Mesendoderm (in vitro differentiated cells): ENCODE measurements at places on chromosomes 13 and 19.

DNA sequence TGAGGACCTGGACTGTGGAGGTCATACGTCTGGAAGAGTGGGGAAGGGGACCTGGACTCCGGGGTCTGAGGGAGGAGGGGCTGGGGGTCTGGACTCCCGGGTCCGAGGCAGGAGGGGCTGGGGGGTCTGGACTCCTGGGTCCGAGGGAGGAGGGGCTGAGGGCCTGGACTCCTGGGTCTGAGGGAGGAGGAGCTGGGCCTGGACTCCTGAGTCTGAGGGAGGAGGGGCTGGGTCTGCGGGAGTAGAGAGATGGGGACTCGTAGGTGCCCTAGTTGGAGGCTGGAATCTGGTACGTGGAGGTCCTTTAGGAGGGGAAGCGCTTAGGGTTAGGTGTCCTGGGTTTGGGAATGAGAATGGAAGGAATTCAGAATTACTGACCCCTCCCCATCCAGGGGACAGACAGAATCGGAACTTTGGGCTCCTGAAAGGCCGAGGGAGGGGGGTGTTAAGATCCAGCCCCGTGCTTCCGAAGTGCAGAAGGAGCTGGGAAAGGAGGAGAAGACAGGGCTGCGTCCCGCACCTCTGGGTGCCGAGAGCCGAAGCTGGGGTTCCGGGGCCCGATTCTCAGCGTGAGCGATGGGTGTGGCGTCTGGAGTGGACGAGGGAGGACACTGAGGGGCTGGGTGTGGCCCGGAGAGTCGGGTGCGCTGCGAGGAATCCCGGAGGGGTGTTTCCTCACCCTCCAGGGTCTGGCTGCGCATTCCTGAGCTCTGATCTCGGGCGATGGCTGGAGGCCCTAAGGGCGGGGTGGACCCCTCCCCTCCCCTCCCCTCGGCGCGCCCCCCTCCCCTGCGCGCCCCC is 608 bp downstream of the MYADM start:
- H3K4me1 ChIP-seq, result peaks cover 2% of the 10 kb centered on the region
- H3K27me3 ChIP-seq, result no peaks in the 10 kb centered on the region
- peak; percentile 88 for DNase-seq
- peak overlapping the region; percentile 39 for H3K27ac ChIP-seq
- peak overlapping the region; percentile 86 for H3K4me3 ChIP-seq

GRCh38 chr19:49975051-49975450 is 14.1 kb upstream of the SIGLEC11 start:
- H3K4me1 ChIP-seq, result no peaks in the 10 kb centered on the region
- no peak for DNase-seq
- H3K4me3 ChIP-seq, result no peak overlapping the region
- H3K27me3 ChIP-seq, result no peaks in the 10 kb centered on the region
- H3K36me3 ChIP-seq, result no peaks in the 10 kb centered on the region

- H3K27ac ChIP-seq, result no peak overlapping the region
- H3K4me1 ChIP-seq, result no peaks in the 10 kb centered on the region
- no peaks in the 10 kb centered on the region for H3K27me3 ChIP-seq
- no peaks in the 10 kb centered on the region for H3K36me3 ChIP-seq
- no peak overlapping the region for H3K4me3 ChIP-seq
- DNase-seq, result no peak
Measured at GRCh38 chr13:28991764-28992163, 171.6 kb downstream of the MTUS2 start.

- peak; percentile 57 for DNase-seq
- H3K27ac ChIP-seq, result no peak overlapping the region
- no peaks in the 10 kb centered on the region for H3K27me3 ChIP-seq
- no peak overlapping the region for H3K4me3 ChIP-seq
- H3K36me3 ChIP-seq, result peaks cover 7% of the 10 kb centered on the region
Measured at GRCh38 chr19:49786376-49786820, 19.6 kb downstream of the AP2A1 start.

DNA sequence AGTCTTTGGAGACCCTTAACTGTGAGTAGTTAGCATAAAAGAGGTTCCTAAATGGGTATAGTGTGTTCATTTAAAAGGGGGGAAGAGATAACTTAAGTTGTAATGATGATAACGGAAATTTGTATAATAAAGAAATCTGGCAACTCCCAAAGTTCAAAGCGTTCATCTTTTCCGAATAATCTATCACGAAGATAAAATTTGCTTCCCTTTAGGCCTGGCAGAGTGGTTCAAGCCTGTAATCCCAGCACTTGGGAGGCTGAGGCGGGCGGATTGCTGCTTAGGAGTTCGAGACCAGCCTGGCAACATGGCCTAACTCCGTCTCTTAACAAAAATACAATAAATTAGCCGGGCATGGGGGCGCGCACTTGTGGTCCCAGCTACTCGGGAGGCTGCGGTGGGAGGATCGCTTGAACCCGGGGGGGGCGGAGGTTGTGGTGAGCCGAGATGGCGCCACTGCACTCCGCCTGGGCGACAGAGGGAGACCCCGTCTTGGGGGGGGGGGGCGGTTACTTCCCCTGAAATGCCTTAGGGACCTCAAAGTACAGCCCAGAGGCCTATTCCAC is 934 bp downstream of the N4BP2L2 start:
- peak; percentile 40 for DNase-seq
- H3K27ac ChIP-seq, result no peak overlapping the region
- H3K36me3 ChIP-seq, result no peaks in the 10 kb centered on the region
- peak overlapping the region; percentile 69 for H3K4me3 ChIP-seq

- H3K4me3 ChIP-seq, result no peak overlapping the region
- peak; percentile 18 for DNase-seq
- H3K4me1 ChIP-seq, result no peaks in the 10 kb centered on the region
- no peaks in the 10 kb centered on the region for H3K36me3 ChIP-seq
- H3K27ac ChIP-seq, result no peak overlapping the region
Measured at GRCh38 chr13:78334059-78334458, 269.3 kb downstream of the POU4F1 start.

DNA sequence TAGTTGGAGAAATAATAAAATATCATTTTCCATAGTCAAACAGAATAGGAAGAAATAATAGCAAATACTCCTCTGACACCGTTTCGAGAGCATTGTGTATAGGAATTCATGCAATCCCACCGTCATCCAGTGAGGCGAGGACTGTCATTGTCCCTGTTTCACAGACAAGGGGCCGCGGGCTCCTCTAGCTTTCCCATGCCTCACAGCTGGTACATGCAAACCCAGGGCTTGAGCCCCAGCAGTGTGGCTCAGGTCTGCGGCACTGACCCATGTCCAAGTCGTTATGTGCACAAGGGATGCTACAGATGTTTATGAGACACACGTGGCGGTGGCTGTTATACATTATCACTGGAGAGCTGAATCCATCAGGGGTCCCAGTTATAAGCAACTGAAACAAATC is 18.5 kb upstream of the ATP11A start:
- no peak overlapping the region for H3K4me3 ChIP-seq
- no peak overlapping the region for H3K27ac ChIP-seq
- no peak for DNase-seq
- H3K4me1 ChIP-seq, result no peaks in the 10 kb centered on the region

DNA sequence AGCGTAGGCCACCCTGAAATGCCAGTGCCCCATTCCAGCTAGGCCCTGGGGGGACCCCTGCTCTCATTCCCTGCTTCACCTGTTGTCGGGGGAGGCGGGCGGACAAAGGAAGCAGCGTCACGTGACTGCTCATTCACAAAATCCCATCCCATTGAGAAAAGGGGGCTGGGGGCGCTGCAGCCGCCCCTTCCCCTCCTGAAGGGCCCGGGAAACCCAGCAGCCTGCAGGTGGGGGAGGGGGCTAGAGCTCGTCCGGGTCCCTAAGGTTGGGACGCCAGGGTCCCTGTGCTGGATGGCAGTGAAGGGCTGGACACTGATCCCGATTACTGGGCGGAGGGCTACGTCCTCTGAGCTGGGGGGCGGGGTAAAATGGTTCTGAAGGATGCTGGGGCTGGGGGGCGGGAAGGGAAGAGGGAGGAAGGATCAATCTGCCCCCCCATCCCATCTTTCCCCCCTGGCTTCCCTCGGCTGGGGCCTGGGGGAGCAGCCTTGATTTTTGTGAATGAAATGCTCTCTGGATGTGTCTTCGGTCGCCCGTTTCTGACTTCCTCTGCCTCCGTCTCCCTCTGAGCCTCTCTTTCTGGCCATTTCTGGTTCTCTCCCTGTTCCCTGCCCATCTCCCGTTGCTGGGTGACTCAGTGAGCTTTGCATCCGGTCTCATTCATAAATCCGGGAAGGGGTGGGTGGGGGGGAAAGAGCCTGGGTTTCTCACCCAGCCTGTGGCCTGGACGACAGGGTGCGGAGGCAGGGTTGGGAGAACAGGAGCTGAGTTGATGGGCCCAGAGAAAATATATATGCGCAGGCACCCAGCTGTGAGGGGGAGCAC is 816 bp downstream of the SPRED3 start:
- no peaks in the 10 kb centered on the region for H3K27me3 ChIP-seq
- H3K27ac ChIP-seq, result no peak overlapping the region

DNA sequence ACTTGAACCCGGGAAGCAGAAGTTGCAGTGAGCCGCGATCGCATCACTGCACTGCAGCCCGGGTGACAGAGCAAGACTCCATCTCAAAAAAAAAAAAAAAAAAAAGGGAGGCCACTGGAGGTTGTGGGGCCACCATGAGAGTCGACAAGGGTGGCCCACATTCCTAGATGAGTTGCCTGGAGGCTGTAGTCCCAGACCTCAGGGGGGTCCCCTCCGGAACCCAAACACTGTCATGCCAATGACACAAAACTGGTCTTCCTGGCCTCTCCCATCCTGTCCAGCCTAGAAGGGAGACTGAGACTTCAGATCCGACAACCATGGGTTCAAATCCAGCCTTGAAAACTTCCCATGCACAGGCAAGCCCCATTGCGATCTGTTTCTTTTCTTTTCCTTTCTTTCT is 14.7 kb downstream of the SPC24 start:
- no peak overlapping the region for H3K27ac ChIP-seq
- H3K4me1 ChIP-seq, result peaks cover 10% of the 10 kb centered on the region
- peaks cover 5% of the 10 kb centered on the region for H3K36me3 ChIP-seq

- no peaks in the 10 kb centered on the region for H3K36me3 ChIP-seq
- peaks cover 4% of the 10 kb centered on the region for H3K4me1 ChIP-seq
- H3K4me3 ChIP-seq, result peak within 1 kb of the TSS; percentile 12
- H3K27me3 ChIP-seq, result no peaks in the 10 kb centered on the region
Measured at GRCh38 chr19:48325265-48325910, at the start of gene EMP3. TSS of gene EMP3 (plus strand) at chr19:48325552. CDS start at chr19:48326845, 1,293 bp downstream.

DNA sequence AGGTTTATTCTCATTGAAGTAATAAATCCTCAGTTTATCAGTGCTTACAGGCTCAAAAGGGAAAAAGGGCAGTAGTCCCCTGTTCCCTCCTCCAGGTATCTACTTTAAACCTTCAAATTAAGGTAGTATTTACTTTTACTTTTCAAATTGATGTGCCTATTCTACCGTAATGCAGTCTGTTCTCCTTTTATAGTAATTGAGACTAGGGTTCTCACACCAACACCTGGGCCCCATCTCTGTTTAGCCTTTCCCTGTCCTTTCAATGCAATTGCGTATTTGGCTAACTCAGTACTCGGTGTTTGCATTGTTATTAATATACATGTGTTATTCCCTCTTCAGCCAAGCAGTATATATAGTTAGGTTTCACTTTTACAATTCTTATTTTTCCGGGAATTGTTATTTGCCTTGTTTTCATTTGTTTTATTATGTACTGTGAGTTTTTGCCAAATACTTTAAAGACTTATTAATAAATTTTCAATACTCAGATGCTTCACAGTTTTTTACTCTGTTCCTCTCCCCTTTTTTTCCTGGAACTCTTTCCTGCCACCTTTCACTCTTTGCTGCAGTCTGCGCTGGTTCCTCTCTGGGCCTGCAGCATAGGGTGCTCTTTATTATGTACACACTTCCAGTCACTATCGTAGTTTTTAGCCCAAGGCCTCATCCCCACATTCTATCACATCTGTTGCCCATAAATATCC is 30.3 kb downstream of the USPL1 start:
- H3K27ac ChIP-seq, result no peak overlapping the region
- H3K36me3 ChIP-seq, result peaks cover 1% of the 10 kb centered on the region
- H3K27me3 ChIP-seq, result no peaks in the 10 kb centered on the region
- no peaks in the 10 kb centered on the region for H3K4me1 ChIP-seq

- no peak overlapping the region for H3K4me3 ChIP-seq
- DNase-seq, result no peak
- H3K27me3 ChIP-seq, result no peaks in the 10 kb centered on the region
- no peak overlapping the region for H3K27ac ChIP-seq
Measured at GRCh38 chr13:32001769-32002168, 29.8 kb upstream of the FRY start.

GRCh38 chr13:80329250-80329649 is 11.7 kb downstream of the SPRY2 start:
- H3K27ac ChIP-seq, result no peak overlapping the region
- no peaks in the 10 kb centered on the region for H3K4me1 ChIP-seq
- H3K36me3 ChIP-seq, result no peaks in the 10 kb centered on the region
- no peak for DNase-seq

DNA sequence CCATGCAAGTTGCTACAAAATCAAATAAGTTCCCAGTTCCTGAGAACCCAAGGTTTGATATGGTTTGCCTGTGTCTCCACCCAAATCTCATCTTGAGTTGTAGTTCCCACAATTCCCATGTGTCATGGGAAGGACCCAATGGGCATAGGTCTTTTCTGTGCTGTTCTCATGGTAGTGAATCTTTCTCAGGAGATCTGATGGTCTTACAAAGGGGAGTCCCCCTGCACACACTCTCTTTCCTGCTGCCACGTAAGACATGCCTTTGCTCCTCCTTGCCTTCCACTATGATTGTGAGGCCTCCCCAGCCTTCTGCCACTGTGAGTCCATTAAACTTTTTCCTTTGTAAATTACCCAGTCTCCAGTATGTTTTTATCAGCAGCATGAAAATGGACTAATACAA is 28.5 kb upstream of the TSHZ3 start:
- no peaks in the 10 kb centered on the region for H3K36me3 ChIP-seq
- no peak for DNase-seq
- H3K27ac ChIP-seq, result no peak overlapping the region
- H3K4me1 ChIP-seq, result no peaks in the 10 kb centered on the region

DNA sequence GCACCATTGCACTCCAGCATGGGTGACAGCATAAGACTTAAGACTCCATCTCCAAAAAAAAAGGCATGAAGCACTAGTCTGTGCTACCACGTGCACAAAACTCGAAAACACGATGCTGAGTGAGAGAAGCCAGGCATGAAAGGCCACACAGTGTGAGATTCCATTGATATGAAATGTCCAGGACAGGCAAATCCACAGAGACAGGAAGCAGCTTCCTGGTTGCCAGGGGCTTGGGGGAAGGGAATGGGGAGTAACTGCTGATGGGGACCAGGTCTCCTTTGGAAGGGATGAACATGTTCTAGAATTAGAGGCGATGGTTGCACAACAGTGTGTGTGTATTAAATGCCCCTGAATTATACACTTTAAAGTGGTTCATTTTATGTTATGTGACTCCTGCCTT is 15.9 kb upstream of the JUND start:
- no peaks in the 10 kb centered on the region for H3K36me3 ChIP-seq
- H3K4me3 ChIP-seq, result no peak overlapping the region
- no peaks in the 10 kb centered on the region for H3K27me3 ChIP-seq
- H3K4me1 ChIP-seq, result peaks cover 5% of the 10 kb centered on the region
- DNase-seq, result no peak
- H3K27ac ChIP-seq, result no peak overlapping the region
